ENCODE measurements at places on chromosomes 4 and X.

GRCh38 chr4:187207931-187208330 lies 484.3 kb upstream of the FAT1 start:
- no peak for DNase-seq

- DNase-seq = no peak
Observed at GRCh38 chr4:113781439-113782040, 20.0 kb upstream of the CAMK2D start.

DNA sequence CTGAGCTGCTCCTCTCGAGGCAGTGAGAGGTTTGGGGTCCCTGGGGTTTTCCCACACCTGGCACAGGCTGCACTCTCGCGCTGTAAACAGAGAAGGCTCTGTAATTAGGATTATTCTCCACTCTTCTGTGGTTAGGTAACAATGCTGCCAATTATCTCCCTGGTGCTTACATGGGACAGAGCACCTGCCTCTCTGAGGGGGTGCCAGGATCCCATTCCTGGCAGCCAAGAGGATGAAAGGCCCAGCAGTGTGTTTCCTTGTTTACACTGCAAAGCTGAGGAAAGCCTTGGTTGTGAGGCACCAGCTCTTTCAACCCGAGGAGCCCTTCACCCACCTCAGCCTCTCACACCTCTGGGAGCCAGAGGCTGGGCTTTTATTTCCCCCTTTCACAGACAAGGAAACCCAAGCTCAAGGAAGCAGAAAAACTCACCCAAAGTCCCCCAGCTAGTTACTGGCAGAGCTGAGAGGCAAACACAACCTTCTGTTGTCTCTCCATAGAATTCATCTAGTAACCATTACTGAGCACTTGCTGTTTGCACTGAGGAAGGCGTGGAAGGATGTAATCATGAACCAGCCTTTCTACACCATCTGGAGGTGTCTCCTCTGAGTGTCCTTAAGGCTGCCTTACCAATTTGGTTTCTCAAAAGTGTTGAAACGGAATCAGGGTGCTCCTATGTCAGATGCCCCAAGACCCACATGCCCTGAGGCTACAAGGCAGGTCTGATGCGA lies 39.7 kb upstream of the PROM1 start:
- DNase-seq = peak; percentile 60

DNA sequence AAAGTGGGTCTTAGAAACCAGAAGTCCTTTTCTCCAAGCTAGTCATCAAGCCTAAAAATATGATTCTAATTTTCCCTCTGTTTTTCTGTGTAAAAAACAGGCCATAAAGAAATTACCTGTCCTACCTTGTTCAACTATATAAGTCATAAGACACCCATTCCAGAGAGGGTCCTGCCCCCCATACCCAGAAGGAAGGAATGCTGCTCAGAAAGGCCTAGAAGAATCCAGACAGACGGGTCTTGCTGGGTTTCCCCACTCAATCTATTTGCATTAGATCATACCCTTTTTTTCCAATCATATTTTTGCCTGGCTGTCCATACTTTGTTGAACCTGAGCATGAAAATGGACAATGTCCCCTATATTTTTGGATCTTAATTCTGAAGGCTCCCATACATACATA lies 16.3 kb upstream of the XAGE2 start:
- no peak for DNase-seq

GRCh38 chr4:108560616-108561015 lies 59.8 kb upstream of the RPL34 start:
- DNase-seq = no peak

DNA sequence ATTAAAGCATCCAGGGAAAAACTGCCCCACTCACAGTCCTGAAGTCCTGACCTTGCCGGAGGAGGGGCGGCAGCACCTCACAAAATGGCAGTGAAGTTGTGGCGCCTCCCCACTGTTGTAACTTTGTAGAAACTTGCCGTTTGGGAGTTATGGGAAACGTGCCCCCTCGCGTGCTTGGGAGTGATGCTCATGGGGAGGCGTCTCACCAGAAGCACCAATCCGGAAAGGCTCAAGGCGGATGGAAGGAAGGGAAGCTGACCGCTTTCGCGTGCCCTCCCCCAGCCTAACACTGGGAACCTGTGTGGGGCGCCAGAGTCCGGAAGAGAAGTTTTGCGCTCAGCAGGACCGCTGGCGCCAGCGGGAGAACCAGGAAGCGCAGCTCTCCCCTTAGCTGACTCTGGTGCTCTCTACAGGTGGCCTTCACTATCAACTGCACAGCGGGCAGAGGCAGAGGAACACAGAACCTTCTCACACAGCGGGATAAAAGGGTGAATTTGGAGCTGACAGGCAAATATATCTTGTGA lies at the start of the genes CT45A10 and SAGE1:
TSS of gene CT45A10 (minus strand) at position 151 of the 524 bp plus-strand sequence. CDS start 8,100 bp downstream, outside the sequence.
TSS of gene SAGE1 (plus strand) at position 423 of the 524 bp plus-strand sequence. CDS start 2,527 bp downstream, outside the sequence.
- DNase-seq = no peak

GRCh38 chr4:121375262-121375661 lies 5.6 kb downstream of the QRFPR start:
- no peak for DNase-seq

GRCh38 chrX:21926527-21927278 lies 13.8 kb upstream of the SMS start:
- DNase-seq = no peak

DNA sequence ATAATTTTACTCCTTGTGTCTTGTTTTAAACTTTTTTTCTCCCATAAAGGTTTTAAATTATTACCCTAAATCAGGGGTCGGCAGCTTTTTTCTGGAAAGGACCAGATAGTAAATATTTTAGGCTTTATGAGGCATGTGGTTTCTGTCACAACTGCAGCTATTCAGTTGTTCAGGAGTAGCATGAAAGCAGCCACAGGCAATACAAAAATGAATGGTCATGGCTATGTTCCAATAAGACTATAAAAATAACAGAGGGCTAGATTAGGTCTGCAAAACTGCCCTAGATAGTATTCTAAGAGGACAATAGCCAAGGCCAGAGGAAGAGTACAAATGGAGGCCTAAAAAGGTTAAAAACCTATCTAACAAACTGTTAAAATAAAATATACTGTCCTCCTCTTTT lies 24.6 kb downstream of the HERC5 start:
- no peak for DNase-seq

GRCh38 chr4:77817304-77818072 lies 1.7 kb downstream of the CNOT6L start:
- no peak for DNase-seq

DNA sequence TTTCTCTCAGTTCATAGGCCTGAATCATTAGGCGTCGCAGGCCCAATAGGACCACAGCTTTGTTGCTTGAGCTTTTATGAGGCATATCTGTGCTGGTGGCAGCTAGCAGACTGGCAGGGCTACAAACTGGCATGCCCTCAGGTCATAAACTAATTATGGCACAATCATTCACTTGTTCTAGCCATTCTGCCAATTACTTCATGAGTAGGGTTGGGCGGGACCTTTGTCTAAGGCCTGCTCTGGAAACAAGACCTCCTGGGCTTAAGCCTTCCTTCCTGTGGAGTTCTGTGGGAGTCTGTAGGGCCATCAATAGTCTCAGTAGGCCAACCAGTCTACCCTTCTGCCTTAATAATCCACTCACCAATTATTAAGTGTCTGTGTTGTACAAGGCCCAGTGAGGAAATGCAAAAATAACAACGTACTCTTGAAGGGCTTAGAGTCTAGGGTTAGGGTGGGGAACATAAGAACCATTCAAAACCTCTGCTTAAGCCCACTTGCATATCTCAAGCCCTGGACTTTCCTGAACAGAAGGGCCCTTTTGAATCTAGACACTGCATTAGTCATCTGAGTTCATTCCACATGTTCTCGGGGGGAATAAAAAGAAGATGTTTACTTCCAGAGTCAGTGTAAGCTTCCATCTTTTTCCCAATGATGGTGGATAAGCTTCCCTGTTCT lies 44.5 kb downstream of the SHROOM4 start:
- no peak for DNase-seq

GRCh38 chr4:25107827-25108516 lies 52.3 kb downstream of the SEPSECS start:
- no peak for DNase-seq

DNA sequence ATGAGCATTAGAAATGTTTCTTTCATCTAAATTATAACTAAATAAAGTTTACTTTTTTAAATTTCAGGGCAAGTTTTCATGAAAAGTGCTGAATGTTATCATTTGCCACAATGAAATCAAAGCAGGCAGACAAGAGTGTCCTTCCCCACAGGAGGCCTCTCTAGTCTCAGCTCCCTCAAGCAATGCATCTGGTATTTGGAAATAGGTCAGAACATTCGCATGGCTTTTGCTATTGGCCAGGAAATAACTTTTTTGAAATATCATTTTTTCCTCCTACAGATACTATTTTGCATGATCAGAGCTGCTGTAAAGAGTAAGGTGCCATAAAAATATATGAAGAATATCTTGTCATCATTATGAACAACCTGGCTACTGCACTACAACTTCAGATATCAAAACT lies 41.1 kb downstream of the MAD2L1 start:
- DNase-seq = no peak

GRCh38 chr4:22874334-22874912 lies 181.7 kb downstream of the GBA3 start:
- no peak for DNase-seq

GRCh38 chrX:155534800-155535199 lies 76.4 kb upstream of the F8A3 start:
- DNase-seq = no peak

DNA sequence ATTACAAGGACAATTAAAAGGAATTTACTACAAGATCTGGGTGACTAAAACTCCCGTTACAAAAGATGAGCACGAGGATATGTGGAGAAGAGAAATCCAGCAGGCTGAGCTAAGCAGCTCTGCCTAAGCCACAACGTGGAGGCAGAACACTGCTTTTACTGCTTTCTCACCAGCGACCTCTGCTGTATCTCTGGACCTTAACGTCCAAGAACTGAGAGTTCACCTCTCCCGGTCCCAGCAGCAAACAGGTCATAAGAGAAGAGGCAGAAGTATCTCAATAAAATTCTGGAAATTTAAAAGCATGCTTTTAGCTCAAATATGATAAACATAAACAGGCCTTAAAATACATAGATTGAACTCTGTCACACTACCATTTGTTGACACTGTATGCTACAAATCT lies 81.0 kb downstream of the ADGRA3 start:
- no peak for DNase-seq

DNA sequence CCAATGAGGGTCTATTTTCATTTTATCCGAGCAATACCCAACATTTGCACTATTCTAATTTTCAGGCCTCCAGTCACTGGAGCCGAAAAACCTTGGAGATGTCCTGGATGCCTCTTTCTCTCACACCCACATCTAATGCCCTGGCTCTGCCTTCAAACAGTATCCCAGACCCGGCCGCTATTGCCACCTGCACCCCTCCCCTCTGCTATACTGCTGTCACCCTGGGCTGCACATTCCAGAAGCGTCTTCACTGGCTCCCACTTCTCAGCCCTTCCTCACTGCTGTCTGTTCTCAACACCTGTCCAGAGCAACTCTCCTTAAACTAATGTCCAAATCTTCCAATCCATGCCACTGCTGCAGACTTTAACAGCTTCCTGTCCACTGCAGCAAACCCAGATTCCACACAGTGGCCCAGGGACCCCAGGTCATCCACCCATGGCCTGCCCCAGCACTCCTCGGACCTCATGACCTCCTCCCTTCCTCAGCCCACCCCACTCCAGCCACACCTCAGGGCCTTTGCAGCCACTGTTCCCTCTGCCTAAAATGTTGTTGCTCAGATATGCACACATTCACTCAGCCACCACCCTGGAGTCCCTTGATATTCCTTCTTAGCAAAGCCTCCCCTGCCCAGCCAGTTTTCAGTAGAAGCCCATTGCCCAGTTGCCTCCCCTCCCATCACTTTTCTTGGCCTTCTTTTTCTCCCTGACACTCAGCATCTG lies 30.5 kb upstream of the PPP2R2C start:
- DNase-seq = no peak

DNA sequence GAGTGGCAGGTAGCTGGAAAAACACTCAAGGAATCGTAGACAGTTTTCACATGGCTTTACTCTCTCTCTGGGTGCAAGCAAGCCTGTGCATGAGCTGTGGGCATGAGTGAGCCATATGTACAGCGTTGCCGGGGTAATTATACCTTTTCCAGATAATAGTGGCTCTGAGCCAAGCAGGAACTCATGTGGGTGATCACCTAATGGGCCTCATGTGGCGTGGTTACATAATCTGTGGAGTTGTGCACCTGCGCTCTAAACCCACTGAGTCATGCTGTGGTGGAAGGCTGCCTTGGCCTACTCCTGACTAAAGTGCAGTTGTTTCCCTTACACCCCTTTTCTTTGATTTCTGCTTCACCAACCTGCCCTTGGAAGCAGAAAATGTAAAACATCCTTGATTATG lies 1564.5 kb upstream of the PCDH10 start:
- DNase-seq = no peak

DNA sequence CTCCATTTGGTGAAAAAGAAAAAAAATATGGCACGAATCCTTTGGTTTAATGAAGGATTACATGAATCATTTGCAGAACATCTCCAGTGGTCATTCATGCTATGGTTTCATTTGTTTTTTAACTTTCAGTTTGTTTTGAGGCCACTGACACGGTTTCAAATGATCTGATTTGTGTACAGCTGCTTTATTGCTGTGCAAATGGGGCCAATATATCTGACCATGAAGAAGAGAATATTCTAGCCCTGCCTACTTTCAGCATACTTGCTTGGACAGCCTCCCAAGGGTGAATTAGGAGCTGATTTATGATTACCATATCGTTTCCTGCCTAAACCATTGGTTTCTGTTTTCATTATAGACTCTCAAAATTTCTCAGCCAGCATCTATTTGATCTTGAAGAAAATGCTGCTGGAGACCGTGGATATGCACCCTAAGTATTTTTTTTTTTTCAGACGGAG lies 30.7 kb downstream of the SPARCL1 start:
- no peak for DNase-seq

- no peak for DNase-seq
Observed at GRCh38 chr4:150302553-150302952, 224.3 kb downstream of the DCLK2 start.

DNA sequence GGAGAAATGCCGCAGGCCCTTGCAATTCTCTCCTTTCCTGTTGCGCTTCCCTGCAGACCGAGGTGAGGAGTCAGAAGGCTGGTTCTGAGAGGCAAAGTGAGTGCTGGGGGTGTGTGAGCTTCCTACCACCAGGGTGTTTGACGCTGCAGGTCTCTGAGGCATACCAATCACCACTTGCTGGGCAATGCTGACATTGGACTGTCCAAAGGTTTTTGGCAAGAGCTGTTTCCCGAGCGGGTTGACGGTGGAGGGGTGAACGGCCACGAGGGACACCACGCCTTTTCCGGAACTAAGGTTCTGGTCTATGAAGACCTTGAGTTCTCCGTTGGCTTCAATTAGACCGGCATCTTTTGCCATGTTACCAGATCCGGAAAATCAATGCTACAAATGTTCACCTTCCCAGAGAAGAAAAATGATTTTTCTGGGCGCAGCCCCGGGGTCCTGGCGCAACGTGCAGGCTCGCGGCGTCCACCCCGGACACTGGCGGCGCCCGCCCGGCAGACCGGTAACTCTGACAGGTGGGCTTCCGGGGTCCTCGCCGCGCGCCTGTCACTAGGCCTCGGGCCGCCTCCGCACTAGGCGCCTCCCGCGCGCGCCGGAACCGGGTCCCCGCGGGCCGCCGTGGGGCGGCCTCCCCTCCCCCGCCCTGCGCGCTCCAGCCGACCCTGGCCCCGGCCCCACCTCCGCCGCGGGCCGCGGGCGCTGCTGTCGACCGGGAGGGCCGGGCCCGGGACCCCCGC lies 44.9 kb upstream of the FAM47C start:
- no peak for DNase-seq
